Lung microvascular endothelial cell (primary cell): ENCODE measurements at places on chromosomes 4 and X.

DNA sequence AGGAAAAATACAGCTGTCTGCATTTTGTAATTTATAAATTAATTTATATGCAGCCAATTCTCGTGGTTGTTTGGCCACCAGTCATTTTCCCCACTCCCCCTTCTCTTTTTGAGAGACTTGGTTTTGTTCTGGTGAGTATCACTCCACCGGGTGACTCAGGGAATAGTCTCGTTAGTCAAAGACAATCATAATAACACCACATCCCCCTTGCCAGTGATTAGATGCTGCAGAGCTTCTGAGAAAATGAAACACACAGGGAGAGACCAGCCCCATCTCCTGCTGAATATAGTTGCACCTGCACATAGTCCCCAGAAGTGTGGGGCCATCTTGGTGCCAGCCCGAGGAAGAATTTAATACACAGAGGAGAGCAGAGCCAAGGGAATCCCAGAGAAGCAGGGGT is 8.0 kb upstream of the FNIP2 start:
- no peak for DNase-seq

DNA sequence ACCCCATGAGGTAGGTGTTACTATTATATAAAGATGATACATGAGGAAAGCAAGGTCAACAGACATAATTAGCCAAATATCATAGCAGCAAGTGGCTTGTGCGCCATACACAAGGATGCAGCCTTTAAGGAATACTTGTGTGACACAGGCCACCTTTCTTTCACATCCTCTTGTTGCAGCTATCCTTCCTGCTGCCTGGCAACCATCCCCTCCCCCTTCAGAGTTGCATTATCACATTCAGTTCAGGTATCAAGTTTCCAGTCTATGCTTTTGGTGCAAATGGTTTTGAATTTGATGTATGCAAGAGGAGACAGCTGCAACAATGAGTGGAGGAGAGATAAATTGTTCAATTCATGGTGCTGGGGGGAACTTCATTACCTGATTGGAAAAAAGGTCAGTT is 6.4 kb downstream of the ZCCHC18 start:
- DNase-seq: no peak

DNA sequence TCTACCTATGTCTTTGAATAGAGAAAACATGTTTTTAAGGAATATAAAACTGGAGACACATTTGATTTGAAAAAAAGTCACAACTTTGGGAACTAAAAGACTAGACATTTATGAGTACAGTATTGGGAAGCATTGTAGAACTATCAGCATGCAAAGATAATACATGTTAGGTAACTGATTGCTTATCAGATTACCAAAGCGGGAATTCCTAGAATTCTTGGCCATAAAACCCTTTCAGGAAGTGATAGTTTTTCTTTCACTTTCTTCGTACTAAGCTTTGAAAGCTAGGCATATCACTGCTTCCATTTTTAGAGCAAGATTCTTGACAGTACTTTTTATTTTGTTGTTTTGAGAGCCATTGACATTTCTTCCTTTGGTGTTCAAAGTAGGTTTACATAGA is 646.6 kb upstream of the PITX2 start:
- peak; percentile 16 for DNase-seq

GRCh38 chr4:144901141-144901540 is 196.9 kb downstream of the ANAPC10 start:
- no peak for DNase-seq

GRCh38 chr4:53551281-53551864 is 39.9 kb downstream of the LNX1 start:
- no peak for DNase-seq

- DNase-seq: no peak
Observed at GRCh38 chrX:121008920-121009319, 23.4 kb upstream of the CT47A1 start.

DNA sequence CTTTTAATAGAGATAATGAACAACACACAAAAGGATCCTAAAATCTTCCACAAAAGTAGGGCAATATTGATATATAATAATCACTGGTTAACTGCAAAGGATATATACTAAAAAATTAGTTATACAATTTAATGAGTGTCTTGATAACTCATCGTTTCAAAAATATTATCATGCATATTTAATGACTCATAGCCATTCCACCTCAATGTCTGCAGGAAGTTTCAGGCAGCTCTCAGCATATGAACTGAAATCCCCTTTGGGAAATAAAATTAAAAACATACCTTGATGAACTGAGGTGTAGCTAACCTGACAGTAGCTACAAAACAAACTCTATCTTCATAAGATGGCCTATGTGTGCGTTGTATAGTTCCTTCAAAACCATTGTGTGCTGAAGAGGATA is 62.9 kb downstream of the TMEM165 start:
- DNase-seq: no peak

DNA sequence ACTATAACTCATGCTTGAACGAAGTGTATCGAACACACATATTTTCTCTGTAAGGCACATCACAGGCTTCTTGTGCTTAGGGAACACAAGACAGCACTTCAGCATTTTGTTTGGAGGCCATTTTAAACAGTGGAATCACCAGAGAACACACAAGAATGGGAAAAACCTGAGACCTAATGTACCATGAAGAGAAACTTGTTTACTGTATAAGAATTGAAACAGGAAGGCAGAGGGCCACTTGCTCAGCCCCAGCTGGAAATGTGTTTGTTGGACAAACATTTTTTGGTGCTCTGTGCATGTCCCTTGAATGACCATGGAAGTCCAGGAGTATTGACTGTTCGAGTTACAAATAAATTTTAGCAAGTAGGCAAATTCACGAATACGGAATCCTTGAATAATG is 47.5 kb downstream of the RAPGEF2 start:
- no peak for DNase-seq

GRCh38 chrX:35149517-35149916 is 206.9 kb downstream of the FAM47B start:
- no peak for DNase-seq

DNA sequence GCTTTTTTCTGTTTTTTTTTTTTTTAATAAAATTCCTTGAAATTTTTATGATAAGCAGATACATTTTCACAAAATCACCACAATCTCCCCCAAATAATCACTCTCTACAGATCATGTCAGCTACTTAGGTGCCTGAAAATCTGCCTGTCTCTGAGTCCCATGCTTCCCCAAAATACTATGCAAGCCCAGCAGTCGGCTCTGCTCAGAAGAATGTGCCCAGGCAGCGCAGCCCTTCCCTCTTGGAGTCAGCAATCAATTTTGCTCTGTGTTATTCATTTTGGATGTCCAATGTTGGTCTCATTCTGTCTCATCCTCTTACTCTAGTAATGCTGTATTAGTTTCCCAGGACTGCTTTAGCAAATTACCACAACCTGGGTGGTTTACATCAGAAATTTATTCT is 24.9 kb upstream of the C1QTNF7 start:
- DNase-seq: no peak
